GM12892 (cell line): ENCODE measurements at places on chromosomes 11 and 22.

DNA sequence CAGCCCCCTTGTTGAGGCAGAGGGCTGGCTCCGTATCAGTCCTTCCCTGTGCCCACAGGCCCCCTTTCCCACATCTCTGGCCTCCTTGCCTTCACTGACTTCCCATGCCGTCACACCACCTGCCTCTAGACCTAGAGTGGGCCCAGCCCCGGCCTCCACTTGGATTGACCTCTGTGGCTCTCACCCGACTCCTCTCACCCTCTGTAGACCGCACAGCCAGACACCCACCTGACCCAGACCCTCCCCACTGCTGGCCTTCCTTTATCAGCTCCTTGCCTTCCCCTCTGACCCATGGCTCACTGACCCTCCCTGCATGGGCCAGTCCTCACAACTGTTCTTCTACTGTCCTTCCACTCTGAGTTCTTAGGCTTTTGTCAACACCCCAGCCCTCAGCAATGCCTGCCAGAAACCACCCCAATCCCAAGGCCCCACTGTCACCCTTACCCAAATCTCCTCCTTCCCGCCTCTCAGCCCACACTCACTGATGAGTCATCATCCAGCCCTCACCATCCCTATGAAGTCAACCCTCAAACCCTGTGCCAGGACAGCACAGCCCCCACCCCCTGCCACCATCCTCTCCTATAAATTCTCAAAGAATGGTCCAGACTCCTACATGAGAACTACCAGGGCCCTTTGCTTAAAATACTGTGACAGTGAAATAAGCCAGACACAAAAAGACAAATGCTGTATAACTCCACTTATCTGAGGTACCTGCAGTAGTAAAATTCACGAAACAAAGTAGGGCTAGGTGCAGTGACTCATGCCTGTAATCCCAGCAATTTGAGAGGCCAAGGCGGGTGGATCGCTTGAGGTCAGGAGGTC lies 53.4 kb downstream of the SCGB1A1 start:
- no peak for DNase-seq

DNA sequence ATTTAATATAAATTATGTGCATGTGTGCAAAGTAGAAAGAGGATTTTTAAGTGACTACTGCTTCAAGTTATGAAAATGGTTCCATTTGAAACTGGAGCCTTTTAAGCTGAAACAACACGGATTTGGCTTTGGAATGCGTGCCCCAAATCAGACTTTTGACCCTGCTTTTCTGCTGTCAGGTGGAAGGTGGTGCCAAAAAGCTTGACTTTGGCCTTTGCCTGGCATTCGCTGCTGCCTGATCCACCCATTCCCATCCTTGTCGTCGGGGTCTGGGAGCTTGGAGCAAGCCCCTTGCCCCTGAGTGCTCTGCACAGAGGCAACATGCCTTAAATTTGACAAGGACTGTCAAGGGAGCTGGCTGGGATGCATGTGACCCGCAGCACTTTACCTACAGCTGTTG lies 335.3 kb upstream of the SYN3 start:
- no peak for DNase-seq

GRCh38 chr11:74932169-74932568 lies 16.7 kb downstream of the XRRA1 start:
- DNase-seq = no peak

DNA sequence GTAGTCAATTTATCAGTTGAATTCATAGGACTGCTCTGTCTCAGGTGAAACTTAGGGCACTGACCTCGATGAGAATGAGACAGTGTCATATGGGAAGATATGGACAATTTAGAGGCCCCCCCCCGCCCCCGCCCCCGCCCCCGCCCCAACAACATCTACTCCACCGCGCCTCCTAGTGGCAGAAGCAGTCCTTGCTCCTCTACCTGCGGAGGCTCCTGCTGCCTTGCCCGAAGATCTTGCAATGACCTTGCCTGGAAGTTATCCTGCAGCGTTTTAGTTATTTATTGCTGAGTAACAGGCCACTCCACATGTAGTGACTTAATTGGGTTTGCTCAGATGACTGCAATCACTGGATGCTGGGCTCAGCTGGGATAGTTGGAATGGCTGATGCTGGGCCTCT lies 15.2 kb downstream of the SERPINH1 start:
- no peak for DNase-seq

DNA sequence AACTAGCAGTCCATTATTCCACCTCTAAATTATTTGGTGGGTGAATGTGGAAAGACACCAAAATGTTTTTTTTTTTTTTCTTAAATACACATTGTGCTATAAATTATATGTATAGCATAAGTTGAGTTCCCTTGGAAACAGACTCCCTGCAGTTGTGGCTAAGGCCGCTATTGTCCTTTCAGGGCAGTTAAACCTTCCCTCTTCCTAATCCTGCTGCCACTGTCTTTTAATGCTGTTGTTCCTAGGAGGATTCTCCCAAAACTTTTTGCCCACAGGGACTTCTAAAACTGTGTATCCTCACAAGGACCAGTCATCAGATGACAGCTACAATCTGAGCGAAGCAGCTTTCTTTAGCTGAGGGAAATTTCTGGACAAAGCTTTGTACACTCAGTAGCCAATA lies 478.9 kb upstream of the CHORDC1 start:
- no peak for DNase-seq

GRCh38 chr11:66720223-66720898 lies 8.7 kb downstream of the SPTBN2 start:
- DNase-seq = no peak

- DNase-seq = no peak
Measured at GRCh38 chr11:64925536-64926436, 1.3 kb downstream of the PPP2R5B start.

- DNase-seq = no peak
Measured at GRCh38 chr11:127059750-127060149, 59.2 kb upstream of the KIRREL3 start.

DNA sequence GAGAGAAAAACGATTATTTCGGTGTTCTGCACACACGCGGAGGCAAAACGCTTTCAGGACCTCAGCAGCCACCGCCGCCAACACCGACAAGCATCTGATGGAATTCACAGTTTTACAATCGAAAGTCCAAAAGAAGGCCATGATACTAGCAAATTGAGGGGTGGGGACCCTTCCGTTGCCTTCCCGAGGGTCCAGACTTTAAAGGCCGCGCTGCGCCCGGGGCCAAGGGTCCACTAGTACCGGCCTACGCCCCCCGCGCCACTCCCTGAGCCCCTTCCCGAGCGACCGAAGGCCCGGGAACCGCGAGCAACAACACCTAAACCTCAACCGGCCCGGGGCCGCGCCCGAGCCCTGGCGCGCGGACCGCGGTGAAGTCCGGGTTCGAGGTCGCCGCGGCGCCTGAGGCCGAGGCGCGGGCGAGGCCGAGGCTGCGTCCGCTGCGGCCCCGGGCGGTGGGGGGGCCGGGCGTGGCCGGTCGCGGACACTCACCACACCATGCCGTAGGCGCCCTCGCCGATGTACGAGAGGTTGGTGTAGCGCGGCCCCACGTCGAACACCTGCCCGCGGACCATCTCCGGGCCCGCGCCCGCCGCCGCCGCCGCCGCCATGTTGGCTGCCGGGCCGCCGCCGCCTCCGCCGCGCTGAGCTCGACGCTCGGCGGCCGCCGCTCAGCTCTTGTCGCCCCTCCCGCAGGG lies 465 bp downstream of the MAPK1 start:
- DNase-seq = no peak

DNA sequence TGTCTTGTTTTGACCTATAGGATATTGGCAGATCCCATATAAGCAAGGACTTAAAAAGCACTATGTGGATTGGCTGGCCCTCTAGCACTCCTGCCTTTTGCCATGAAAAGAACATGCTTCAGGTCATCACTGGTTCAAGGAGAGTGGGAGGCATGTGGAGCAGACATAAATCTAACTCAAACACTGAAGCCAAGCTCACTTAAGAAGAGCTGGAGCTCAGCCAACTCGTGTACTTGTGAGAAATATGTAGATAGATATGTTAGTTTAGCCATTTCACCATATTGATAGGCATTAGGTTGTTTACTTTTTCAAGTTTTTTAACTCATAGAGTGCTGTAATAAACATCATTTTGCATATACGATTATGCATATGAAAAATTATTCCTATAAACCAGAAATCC lies 19.9 kb upstream of the BBOX1 start:
- DNase-seq = no peak

GRCh38 chr11:101817581-101817980 lies 97.2 kb upstream of the CEP126 start:
- no peak for DNase-seq

DNA sequence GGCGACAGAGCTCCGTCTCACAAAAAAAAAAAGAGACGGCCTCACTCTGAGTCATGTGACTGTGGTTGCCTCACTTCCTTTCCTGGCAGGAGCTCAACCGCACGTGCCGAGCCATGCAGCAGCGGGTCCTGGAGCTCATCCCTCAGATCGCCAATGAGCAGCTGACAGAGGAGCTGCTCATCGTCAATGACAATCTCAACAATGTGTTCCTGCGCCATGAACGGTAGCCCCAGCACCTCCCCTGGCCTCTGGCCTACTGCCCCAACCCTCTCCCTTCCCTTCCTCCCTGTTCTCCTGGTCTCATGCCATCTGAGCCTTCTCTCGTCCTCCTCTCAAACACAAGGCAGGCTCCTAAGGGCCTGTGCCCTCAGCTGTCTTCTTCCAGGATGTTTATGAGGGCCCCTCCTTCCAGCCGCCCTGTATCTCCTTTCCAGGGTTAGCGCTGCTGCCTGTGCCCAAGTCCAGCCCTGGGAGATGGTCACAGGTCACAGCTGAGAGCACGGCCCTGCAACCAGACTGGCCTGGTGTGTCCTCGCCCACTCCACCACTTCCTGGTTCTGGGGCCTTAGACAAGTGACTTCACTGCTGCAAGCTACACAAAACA lies 30.7 kb downstream of the TOM1 start:
- DNase-seq = no peak

DNA sequence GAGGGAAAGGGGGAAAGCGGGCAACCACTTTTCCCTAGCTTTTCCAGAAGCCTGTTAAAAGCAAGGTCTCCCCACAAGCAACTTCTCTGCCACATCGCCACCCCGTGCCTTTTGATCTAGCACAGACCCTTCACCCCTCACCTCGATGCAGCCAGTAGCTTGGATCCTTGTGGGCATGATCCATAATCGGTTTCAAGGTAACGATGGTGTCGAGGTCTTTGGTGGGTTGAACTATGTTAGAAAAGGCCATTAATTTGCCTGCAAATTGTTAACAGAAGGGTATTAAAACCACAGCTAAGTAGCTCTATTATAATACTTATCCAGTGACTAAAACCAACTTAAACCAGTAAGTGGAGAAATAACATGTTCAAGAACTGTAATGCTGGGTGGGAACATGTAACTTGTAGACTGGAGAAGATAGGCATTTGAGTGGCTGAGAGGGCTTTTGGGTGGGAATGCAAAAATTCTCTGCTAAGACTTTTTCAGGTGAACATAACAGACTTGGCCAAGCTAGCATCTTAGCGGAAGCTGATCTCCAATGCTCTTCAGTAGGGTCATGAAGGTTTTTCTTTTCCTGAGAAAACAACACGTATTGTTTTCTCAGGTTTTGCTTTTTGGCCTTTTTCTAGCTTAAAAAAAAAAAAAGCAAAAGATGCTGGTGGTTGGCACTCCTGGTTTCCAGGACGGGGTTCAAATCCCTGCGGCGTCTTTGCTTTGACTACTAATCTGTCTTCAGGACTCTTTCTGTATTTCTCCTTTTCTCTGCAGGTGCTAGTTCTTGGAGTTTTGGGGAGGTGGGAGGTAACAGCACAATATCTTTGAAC lies 6.8 kb downstream of the MALAT1 start:
- DNase-seq = no peak

DNA sequence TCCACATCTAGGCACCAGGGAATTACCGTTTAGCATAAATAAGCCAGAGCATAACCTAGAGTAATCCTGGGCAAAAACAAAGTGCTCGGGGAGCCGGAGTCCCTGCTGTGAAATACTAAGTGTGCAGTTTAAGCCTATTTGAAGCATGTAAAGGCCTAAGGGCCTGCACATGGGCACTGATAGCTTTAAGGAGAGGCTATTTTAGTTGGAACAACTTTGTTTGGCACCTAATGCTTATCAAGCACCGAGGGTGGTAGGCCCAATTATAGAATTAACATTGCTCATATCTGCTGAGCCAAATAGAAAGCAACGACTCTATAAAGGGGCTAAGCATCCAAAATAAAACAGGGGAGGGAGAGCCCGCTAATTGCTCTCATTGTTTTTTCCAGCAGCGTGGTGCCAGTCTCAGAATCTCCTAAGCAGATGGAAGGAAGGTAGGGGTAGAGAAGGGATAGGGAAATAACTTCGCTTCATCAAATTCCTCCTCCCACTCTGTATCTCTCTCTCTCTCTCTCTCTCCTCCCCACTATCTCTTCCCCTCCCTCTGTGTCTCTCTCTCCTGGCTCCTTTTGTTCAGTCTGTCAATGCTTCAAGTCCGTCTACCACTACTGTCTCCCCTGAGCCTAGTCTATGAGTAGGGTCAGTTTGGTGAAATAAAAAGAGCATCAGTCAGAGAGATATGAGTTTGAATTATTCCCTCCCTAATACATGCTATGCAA lies 292.8 kb downstream of the NXPE2 start:
- no peak for DNase-seq

- no peak for DNase-seq
Measured at GRCh38 chr11:110409174-110409573, 20.6 kb upstream of the FDX1 start.

GRCh38 chr11:57313788-57314135 lies 11.0 kb downstream of the TNKS1BP1 start:
- DNase-seq = no peak

GRCh38 chr11:94666792-94667721 lies 99.9 kb downstream of the PIWIL4 start:
- no peak for DNase-seq

DNA sequence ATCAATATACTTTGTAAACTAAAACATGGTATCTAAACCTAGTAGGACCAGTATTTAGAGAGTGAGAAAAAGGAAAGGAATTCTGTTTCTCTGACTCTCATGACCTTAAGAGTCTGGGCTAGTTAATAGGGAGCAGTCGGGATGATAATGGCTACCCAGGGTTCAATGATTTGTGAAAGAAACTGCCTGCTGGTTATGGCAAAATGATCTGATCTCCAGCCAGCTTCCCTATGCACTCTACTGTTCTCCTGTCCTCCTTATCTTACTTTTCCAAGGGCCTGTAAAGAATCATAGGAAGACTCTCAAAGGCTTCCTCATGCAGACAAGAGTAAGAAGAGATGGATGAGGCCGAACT lies 193.1 kb upstream of the PITPNB start:
- DNase-seq = no peak

DNA sequence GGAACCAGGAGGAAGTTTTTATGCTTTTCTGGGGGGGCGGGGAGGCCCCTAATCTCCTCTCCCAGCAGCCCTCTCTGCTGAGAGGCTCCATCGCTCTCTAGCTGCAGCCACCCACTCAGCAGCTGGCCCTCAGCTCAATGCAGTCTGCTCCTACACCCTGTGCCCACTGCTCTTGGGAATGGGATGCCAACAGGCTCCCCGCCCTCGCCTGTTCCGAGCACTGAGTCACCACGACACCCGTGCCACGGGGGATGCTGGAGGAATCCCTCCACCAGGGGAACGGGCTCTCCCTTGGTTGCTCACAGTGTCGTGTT lies 23.5 kb upstream of the SUSD2 start:
- DNase-seq = no peak
